ENCODE measurements at places on chromosomes 16 and 17.

- no peak for DNase-seq
These were observed 14.7 kb downstream of the RPH3AL start for GRCh38 chr17:337866-338265.

GRCh38 chr17:7884581-7885366, 3.8 kb upstream of the CHD3 start:
- DNase-seq: peak; percentile 54

- no peak for DNase-seq
These were observed 2.4 kb upstream of the SCIMP start for GRCh38 chr17:5236938-5237540.

GRCh38 chr16:72473631-72474030, 301.7 kb upstream of the PMFBP1 start:
- DNase-seq: no peak

DNA sequence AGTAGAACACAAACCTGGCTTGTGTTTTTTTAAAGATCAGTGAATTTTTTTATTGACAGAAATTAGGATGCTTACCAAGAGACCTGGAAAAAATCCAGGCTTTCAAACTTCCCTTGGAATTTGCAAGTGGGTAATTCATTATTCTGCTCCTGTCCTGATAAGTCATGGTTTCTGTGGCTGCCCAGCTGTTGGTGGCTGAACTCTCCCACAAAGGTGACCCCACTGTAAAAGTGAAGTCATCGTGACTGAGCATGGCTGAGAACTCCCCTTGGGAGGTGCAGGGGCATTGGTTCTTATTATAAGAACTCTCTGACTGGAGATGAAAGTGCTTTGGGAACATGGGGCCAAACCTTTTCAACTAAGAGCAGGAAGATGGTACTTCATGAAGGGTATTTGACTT, 46.6 kb upstream of the TANC2 start:
- no peak for DNase-seq

- peak; percentile 79 for DNase-seq
These were observed 598 bp downstream of the INPP5K start for GRCh38 chr17:1515640-1516387.

DNA sequence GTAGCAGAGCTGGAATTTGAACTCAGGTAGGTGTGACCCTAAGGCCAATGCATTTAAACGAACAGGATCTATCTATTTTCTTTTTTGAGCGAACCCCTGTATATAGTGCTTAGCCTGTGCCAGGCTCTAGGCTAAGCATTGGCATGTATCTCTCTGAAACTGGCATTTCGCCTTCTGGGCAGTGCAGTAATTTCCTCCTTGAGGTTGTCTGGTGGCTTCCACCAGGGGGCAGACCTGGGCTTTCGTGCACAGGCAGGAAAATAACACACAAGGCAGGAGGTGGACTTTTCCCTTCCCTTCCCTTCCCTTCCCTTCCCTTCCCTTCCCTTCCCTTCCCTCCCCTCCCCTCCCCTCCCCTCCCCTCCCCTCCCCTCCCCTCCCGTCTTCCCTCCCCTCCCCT, 34.4 kb upstream of the PRKCB start:
- DNase-seq: peak; percentile 76

DNA sequence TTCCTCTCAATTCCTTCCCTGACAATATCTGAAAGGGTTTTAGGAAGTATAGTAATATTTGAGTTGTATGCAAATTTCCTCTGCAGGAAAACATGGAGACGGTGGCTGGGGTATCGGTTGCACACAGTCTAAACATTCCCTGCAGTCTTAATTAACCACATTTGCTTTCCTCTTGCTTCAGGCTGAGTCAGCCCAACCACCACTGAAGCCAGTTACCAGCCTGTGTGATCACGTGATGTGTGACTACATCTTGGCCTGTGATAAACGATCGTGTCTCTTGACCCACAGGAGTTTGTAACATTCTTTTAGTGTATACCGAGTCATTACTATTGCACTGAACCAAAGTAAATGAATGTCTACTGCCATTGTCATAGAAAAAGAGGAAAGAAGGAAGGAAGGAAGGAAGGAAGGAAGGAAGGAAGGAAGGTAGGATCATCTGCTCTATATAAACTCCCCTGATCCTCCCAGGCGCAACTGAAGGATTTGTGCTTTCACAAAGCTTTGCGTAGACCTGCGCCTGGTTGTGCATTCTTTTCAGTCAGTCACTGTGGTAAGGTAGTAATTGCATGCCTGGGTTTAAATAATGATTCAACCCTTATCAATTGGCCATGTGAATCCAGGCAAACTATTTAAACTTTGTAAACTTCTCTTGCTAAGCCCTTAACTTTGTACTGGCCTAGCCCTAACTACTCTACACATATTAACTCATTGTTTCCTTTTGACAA, 280.6 kb upstream of the SALL1 start:
- DNase-seq: no peak

GRCh38 chr17:50519141-50519834, 11.0 kb downstream of the MYCBPAP start:
- no peak for DNase-seq

GRCh38 chr17:47742319-47743181, 9.5 kb downstream of the TBX21 start:
- DNase-seq: peak; percentile 54

DNA sequence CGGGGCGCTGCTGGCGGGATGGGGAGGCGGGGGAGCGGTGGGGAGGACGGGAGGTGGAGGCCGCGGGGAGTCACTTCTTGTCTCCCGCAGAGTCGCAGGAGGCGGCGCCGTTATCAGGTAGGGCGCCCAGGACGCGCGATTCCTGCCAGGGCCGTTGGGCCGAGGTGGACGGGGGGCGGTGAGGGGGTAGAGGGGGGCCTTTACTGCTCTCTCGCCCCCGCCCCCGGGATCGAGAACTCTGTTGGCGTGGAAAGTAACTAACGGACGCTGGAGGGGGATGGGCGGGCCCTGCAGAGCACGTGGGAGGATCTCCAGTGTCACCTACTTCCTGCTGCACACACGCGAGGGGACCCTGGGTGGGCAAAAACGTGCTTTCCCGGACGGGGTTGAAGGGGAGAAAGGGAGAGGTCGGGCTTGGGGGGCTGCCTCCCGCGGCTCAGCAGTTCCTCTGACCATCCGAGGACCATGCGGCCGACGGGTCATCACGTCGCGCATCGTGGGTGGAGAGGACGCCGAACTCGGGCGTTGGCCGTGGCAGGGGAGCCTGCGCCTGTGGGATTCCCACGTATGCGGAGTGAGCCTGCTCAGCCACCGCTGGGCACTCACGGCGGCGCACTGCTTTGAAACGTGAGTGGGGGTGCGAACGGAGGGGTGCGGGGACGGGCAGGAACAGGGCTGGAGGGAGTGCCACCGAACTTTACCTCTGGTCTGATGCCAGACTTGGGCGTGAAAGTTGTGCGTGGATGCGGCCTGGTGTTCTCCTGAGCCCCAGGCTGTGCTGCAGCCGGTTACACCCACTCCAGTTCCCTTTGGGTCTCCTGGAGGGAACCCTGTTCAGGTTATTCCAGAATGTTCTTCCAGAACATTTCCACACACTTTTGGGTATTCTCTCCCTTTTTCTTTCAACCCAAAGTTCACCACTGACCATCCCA, 569 bp downstream of the PRSS21 start:
- DNase-seq: no peak

All from CD4-positive, alpha-beta T cell treated with Interleukin-4 for 1 hour (primary cell).